NCI-H524 treated with DMSO at 0.1 percent for 48 hours (cell line): ENCODE measurements at places on chromosomes 6 and 20.

- no peak for DNase-seq
Observed at GRCh38 chr6:29524444-29525310, 34.9 kb downstream of the UBD start.

DNA sequence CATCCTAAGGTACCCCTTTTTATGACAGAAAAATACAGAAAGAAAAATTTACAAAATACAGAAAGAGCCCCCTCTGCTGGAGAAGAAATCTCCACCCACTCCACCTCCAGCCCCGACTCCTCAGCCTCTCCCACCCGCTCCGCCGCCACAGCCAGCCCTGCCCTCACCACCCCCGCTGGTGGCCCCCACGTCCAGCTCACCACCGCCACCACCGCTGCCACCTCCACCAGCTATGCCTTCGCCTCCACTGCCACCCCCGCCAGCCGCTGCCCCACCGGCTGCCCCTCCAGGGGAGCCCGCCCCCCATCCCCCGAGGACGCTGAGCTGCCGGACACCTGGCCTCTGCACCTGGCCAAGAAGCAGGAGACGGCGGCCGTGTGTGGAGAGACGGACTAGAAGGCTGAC, 17.7 kb downstream of the WFDC2 start:
- DNase-seq: no peak

GRCh38 chr20:3828798-3829197, 8.5 kb downstream of the AP5S1 start:
- no peak for DNase-seq

DNA sequence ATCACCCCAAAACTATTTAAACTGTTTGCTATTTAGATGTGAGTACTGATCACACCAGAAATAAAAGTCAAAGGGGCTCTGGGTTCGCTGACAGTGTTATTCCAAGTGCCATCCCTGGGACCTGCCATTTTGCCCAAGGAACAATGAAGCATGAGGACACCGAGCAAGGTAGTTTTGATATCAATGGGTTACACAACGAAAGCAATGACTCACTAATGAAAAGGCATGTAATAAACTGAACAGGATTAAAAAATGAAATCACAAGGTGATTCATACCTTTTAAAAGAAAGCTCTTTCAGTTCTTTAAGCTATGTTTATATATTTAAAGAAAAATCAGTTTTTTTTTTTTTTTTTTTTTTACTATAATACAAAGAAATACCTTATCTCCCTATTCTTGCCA, 102.0 kb downstream of the HS3ST5 start:
- no peak for DNase-seq

DNA sequence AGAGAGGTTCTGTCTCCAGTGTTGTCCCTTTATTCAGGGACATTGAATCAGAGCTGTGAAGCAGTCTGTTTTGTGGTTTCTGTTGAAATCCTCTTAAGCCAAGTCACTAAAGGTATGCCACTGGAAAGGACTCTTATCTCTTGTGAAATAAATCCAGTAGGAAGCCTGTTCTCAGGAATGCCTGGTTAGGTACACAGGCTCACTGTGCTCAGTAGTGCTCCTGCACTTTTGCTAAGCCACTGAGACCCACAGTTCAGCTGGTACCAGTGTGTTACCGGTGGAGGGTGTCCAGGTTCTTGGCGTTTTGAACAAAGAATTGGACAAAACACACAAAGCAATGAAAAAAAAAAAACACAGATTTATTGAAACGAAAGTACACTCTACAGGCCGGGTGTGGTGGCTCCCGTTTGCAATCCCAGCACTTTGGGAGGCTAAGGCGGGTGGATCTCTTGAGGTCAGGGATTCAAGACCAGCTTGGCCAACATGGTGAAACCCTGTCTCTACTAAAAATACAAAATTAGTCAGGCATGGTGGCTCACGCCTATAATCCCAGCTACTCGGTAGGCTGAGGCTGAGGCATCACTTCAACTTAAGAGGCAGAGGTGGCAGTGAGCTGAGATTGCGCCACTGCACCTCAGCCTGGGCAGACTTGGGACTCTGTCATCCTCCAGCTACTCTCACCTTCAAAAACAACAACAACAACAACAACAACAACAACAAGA, 186.1 kb downstream of the JARID2 start:
- no peak for DNase-seq

DNA sequence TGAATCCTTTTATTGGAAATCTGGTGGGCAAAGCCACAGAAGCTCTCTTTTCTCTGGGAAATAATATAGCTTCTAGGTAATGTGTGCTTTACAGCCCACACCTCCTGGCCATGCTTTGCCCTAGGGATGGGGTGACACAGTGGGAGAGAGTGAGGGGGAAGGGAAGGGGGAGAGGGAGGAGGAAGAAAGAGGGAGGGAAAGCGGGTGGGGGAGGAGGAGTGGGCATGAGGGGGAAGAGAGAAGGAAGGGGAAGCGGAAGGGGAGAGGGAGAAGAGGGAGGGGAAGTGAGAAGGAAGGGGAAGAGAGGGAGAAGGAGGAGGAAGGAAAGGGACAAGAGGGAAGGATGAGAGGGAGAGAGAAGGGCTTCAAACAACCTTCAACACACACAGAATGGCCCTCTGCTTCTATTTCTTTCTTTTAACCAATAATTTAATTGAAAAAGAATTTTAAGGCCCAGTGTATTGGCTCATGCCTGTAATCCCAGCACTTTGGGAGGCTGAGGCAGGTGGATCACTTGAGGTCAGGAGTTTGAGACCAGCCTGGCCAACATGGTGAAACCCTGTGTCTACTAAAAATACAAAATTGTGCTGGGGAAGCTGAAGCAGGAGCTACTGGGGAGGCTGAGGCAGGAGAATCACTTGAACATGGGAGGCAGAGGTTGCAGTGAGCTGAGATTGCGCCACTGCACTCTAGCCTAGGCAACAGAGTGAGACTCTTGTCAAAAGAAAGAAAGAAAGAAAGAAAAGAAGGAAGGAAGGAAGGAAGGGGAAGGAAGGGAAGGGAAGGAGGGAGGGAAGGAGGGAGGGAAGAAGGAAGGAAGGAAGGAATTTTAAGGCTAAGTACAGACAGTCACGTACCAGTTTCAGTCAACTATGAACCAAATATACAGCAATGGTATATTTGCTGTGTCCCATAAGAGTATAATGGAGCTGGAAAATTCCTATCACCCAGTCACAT, 75.2 kb downstream of the RSPH3 start:
- no peak for DNase-seq

DNA sequence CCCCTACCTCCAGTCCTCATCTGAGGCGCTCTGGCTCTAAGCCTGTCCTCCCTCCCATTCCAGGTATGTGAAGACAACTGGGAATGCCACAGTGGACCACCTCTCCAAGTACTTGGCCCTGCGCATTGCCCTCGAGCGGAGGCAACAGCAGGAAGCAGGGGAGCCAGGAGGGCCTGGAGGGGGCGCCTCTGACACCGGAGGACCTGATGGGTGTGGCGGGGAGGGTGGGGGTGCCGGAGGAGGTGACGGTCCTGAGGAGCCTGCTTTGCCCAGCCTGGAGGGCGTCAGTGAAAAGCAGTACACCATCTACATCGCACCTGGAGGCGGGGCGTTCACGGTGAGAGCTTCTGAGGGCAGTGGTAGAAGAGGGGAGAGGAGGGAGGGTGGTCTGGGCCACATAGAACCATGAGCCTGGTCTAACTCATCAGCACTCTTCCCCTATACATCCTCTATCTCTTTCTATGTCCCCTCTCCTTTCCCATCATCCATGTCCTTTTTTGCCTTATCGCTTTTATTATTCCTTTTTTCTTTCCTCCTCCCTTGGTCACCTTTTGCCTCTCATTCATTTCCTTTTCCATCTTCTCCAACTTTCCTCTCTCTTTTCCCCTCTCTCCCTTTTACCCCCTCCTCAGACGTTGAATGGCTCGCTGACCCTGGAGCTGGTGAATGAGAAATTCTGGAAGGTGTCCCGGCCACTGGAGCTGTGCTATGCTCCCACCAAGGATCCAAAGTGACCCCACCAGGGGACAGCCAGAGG, 3.5 kb downstream of the RING1 start:
- DNase-seq: no peak

GRCh38 chr20:1010659-1011058, 8.5 kb upstream of the RSPO4 start:
- DNase-seq: no peak
